Pancreas (tissue), 10 donors: ENCODE measurements at places on chromosomes 4 and X. TPM values are rescaled to one million over a fixed set of nuclear protein-coding genes. Genes with fewer than 3 reads are reported as not detected.

GRCh38 chr4:5300283-5300682 is 249.0 kb downstream of the STK32B start:
- DNase-seq = no peak

Gene CXCL8
- 3.5 TPM for total RNA-seq

Gene CENPVL2
- not detected for total RNA-seq

Gene PPBP
- not detected for total RNA-seq

GRCh38 chr4:106268786-106269185 is 47.2 kb downstream of the TBCK start:
- no peak for DNase-seq
